Adrenal gland (tissue), 19 donors: ENCODE measurements at places on chromosomes 1 and 21. TPM values are rescaled to one million over a fixed set of nuclear protein-coding genes. Genes with fewer than 3 reads are reported as not detected.

Gene FLG
- not detected for polyA plus RNA-seq

Gene QSOX1
- 113 TPM for polyA plus RNA-seq

DNA sequence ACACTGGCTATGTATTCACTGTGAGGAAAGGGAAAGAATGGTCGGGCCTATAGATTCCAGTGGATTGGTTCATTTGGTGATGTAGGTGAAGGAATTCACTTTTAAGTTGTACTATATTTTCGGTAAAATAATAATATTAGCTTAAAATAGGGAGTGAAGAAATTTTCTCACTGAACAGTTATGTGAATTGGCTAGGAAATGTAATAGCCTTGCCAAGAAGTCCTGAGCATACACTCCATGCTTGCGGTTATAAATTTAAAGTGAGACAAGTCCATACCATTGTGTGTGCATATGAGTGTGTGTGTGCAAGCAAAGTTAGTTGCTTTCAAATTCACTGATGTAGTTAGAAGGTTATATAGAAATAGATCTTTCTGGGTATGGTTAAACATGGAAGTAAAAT lies 1651.0 kb downstream of the NCAM2 start:
- H3K4me1 ChIP-seq = no peaks in the 10 kb centered on the region
- H3K27me3 ChIP-seq = no peaks in the 10 kb centered on the region
- H3K4me3 ChIP-seq = no peak overlapping the region
- no peak overlapping the region for H3K27ac ChIP-seq
- no peaks in the 10 kb centered on the region for H3K36me3 ChIP-seq

- H3K4me3 ChIP-seq = no peak overlapping the region
- peaks cover 11% of the 10 kb centered on the region for H3K4me1 ChIP-seq
- DNase-seq = no peak
Measured at GRCh38 chr1:146032631-146033219, 11.2 kb upstream of the HJV start.

DNA sequence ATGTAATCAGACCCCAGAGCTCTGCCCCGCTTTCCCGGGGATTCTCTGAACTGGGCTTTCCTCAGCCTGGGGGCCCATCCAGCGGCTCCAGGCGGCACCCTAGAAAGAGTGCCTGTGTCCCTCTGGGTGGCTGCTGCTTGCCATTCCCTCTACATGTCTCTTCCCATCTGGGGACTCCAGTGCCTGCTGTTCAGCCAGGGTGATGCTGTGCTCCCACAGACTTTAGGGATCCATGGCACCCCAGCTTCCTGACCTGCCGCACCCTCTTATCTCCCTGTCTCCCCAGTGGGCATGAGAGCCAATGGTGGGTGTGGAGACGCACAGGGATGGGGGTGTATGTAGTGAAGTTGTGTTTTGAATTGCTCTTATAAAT lies 16.2 kb downstream of the TRAPPC10 start:
- H3K36me3 ChIP-seq = peaks cover 8% of the 10 kb centered on the region
- no peak for DNase-seq
- H3K27me3 ChIP-seq = no peaks in the 10 kb centered on the region
- H3K27ac ChIP-seq = no peak overlapping the region
- H3K4me1 ChIP-seq = peaks cover 18% of the 10 kb centered on the region

- no peak for DNase-seq
- no peaks in the 10 kb centered on the region for H3K36me3 ChIP-seq
- no peak overlapping the region for H3K4me3 ChIP-seq
- peaks cover 4% of the 10 kb centered on the region for H3K4me1 ChIP-seq
- no peaks in the 10 kb centered on the region for H3K27me3 ChIP-seq
- no peak overlapping the region for H3K27ac ChIP-seq
Measured at GRCh38 chr1:214541693-214542092, 9.7 kb downstream of the PTPN14 start.

- H3K4me3 ChIP-seq = no peak overlapping the region
- DNase-seq = no peak
- no peak overlapping the region for H3K27ac ChIP-seq
- no peaks in the 10 kb centered on the region for H3K27me3 ChIP-seq
Measured at GRCh38 chr1:93692451-93692861, 10.8 kb upstream of the BCAR3 start.

DNA sequence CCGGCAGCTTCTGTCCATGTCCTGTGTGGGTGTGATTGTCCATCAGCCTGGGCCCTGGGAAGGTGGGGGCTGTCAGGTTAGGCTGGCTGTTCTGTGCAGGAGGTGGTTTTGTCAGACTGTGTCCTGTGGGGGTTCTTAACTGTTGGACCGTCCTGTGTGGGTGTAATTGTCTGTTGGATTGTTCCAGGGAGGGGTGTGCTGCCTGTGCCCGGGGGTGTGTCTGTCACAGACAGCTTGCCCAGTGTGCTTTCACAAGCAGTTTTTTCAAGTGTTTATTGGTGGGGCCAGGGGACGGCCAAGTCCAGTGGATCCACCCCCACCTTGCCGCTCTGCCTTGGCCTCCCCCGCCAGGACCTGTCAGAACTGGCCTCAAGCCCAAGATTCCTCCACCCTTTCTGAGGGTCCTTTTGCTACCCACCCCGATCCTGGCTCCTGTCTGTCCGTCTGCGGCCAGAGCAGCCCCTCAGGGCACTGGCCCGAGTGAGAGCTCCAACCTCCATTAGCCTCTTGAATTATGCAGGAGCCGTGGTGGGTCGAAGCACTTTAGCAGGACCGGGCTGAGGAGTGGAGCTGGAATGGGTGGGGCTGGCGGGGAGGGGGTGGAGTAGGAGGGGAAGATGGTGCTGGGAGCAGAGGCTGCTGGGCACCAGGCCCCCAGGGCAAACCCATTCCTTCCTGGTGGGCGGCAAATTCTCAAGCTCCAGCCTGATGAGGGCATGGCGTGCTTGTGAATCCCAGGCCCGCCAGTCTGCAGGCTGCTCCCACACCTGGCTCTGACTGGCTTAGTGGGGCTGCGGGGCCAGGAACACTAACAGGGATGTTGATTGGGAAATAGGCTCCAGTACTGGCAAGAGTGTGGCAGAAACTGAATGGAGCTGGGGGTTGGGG lies 47.2 kb downstream of the PTPRF start:
- no peaks in the 10 kb centered on the region for H3K36me3 ChIP-seq
- H3K4me3 ChIP-seq = no peak overlapping the region
- H3K4me1 ChIP-seq = no peaks in the 10 kb centered on the region
- no peaks in the 10 kb centered on the region for H3K27me3 ChIP-seq
- H3K27ac ChIP-seq = no peak overlapping the region

- no peak overlapping the region for H3K27ac ChIP-seq
- DNase-seq = no peak
- H3K4me1 ChIP-seq = no peaks in the 10 kb centered on the region
- no peak overlapping the region for H3K4me3 ChIP-seq
- H3K27me3 ChIP-seq = peaks cover 4% of the 10 kb centered on the region
Measured at GRCh38 chr21:38938343-38938742, 132.6 kb downstream of the ETS2 start.

Gene KCNN3
- polyA plus RNA-seq = 2.0 TPM

DNA sequence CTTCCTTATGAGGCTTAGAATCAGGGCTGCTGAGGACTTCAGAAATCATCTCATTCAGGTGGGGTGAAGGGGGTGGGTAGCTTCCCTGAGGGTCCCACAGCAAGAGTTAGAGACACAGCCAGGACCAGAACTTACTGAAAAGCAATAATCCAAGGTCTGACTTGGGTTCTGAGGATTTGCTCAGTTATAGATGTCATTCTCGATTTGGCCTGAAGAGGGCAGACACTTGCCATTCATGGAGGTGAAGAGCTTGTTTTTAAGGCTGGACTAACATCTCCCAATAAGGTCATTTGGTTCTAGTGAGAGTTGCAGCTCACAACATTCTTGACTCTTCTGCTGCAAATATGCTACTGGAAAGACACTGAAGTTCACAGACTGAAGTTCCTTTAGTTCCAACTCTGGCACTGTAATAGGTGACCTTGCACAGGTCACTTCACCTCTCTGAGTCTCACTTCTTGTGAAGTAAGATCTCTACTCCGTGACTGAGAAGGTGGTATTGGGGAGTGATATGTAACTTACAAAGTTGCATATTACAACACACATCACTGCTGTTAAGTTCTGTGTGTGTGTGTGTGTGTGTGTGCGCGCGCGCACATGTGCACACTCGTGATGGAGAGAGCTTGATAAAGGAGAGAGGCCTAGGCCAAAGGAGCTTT lies 69.8 kb upstream of the DIRAS3 start:
- no peaks in the 10 kb centered on the region for H3K27me3 ChIP-seq
- no peaks in the 10 kb centered on the region for H3K36me3 ChIP-seq
- no peak overlapping the region for H3K27ac ChIP-seq
- peak; percentile 73 for DNase-seq
- no peak overlapping the region for H3K4me3 ChIP-seq
- H3K4me1 ChIP-seq = no peaks in the 10 kb centered on the region

- no peaks in the 10 kb centered on the region for H3K27me3 ChIP-seq
- no peaks in the 10 kb centered on the region for H3K36me3 ChIP-seq
- peaks cover 20% of the 10 kb centered on the region for H3K4me1 ChIP-seq
- no peak overlapping the region for H3K4me3 ChIP-seq
- no peak for DNase-seq
Measured at GRCh38 chr1:58805716-58806571, 22.1 kb upstream of the JUN start.

Gene NHLH1
- 0.24 TPM for polyA plus RNA-seq

Gene CELA2B
- polyA plus RNA-seq = not detected

Gene VPS13D
- polyA plus RNA-seq = 23.2 TPM

GRCh38 chr1:8019229-8019620 lies 6.9 kb downstream of the ERRFI1 start:
- no peak overlapping the region for H3K27ac ChIP-seq
- H3K27me3 ChIP-seq = no peaks in the 10 kb centered on the region
- peaks cover 45% of the 10 kb centered on the region for H3K4me1 ChIP-seq
- no peak for DNase-seq
- H3K4me3 ChIP-seq = no peak overlapping the region

DNA sequence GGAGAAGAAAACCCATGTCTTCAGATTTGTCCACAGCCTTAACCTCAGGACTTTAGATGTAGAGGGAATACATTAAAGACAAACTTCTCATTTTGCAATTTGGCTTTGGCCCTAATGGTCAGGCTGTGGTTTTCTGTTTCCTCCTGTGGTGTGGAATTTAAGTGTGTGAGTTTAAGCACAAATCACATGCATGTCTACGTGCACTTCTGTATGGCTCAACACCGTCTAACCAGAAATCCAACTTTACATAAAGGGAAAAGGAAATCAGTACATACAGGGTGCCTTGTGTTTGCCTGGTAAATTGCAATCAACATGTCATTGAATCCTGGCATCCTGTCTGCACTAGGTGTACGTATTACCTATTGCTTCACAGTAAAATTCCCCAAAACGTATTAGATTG lies 1.2 kb upstream of the ZNF124 start:
- no peak for DNase-seq
- peaks cover 3% of the 10 kb centered on the region for H3K4me1 ChIP-seq
- no peak overlapping the region for H3K27ac ChIP-seq
- H3K27me3 ChIP-seq = no peaks in the 10 kb centered on the region

DNA sequence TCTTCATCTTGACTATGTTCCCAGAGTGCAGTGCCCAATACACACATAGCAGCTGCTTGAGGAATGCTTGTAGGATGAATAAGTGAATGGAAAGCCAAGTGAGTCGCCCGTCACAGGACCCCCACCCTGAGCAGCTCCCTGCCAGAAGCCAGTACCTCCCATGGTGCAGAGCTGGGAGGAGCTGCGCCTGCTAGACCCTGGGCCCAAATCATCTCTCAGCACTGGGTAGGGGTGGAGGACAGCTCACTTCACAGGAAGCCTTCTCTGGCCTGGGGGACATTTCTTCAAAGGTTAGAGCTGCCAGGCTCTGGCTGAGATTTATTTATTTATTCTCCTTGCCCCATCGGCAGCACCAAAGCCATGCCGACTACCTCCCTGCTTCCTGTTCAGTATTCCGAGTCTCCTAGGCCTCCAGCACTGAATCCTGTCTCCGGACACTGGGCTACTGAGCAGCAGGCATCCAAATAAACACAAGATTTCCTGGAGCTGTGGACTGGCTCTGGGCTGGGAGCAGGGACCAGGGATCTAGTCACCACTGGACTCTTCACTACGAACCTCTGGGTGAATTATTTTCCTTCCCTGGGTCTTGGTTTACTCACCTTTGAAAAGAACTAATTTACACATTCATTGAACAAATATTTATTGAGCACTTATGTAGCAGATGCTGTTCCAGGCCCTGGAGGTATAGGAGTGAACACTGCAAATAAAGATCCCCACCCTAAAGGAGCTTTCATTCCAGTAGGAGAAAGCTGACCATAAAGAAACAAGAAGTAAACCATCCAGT lies 187.7 kb downstream of the TRABD2B start:
- no peak overlapping the region for H3K27ac ChIP-seq
- no peak overlapping the region for H3K4me3 ChIP-seq
- no peak for DNase-seq

Gene AMY1A
- polyA plus RNA-seq = not detected

Gene FCAMR
- polyA plus RNA-seq = not detected

Gene PGLYRP4
- polyA plus RNA-seq = not detected

GRCh38 chr1:20717452-20718342 lies at the start of gene KIF17:
Gene KIF17, minus strand, starts transcription at chr1:20718007. Its CDS starts 301 bp downstream, at chr1:20717706.
- DNase-seq = peak; percentile 92
- no peaks in the 10 kb centered on the region for H3K27me3 ChIP-seq
- peak within 1 kb of the TSS; percentile 75 for H3K4me3 ChIP-seq
- H3K4me1 ChIP-seq = peaks cover 5% of the 10 kb centered on the region

- H3K4me1 ChIP-seq = no peaks in the 10 kb centered on the region
- no peaks in the 10 kb centered on the region for H3K27me3 ChIP-seq
- no peak overlapping the region for H3K4me3 ChIP-seq
Measured at GRCh38 chr1:66626261-66626660, 92.3 kb downstream of the SGIP1 start.

GRCh38 chr21:27586986-27587385 lies 620.1 kb upstream of the ADAMTS5 start:
- no peak overlapping the region for H3K27ac ChIP-seq
- H3K27me3 ChIP-seq = no peaks in the 10 kb centered on the region
- no peak overlapping the region for H3K4me3 ChIP-seq
- DNase-seq = no peak

Gene MIS18A
- polyA plus RNA-seq = 5.4 TPM

DNA sequence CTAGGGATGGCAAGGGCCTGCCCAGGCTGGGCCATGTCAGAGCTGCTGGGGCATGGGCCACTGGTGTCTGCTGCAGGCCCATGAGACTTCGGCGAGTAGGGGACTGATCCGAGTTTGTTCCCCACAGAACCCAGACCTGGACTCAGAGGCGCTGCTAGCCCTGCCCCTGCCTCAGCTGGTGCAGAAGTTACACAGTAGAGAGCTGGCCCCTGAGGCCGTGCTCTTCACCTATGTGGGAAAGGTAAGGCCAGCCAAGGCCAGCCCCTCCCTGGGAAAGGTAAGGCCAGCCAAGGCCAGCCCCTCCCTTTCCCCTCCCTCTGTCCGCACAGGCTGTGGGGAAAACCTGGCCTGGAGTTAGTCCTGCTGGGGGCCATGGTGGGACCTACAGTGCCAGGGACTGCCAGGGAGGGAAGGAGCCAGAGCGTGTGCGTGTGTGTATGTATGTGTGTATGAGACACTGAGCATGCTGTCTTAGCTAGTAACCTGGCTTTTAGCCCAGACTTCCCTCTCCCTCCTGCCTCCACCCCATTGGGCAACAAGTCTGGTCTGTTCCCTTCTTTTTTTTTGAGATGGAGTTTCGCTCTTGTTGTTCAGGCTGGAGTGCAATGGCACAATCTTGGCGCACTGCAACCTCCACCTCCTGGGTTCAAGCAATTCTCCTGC lies 8.0 kb downstream of the FAAH start:
- H3K4me3 ChIP-seq = no peak overlapping the region
- H3K36me3 ChIP-seq = no peaks in the 10 kb centered on the region
- peaks cover 15% of the 10 kb centered on the region for H3K4me1 ChIP-seq
- H3K27ac ChIP-seq = peak overlapping the region; percentile 49
- no peaks in the 10 kb centered on the region for H3K27me3 ChIP-seq
- peak; percentile 92 for DNase-seq
